ENCODE measurements at places on chromosomes 2 and 18.

DNA sequence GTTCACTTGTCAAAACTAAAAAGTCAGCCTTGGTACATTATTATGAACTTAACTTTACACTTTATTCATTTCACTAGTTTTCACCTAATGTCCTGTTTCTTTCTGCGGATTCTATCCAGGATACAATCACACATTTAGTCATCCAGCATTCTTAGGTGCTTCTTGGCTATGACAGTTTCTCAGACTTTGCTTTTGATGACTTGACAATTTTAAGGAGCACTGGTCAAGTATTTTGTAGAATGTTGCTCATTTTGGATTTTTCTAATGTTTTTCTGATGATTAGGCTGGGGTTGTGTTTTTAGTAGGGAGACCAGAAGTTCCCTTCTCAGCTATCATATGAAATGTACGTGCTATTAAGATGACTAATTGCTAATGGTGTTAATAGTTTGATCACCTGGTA lies 601.2 kb downstream of the LRRTM4 start:
- no peak for DNase-seq

- DNase-seq = no peak
These were observed 284.6 kb downstream of the RNF144A start for GRCh38 chr2:7201851-7202250.

DNA sequence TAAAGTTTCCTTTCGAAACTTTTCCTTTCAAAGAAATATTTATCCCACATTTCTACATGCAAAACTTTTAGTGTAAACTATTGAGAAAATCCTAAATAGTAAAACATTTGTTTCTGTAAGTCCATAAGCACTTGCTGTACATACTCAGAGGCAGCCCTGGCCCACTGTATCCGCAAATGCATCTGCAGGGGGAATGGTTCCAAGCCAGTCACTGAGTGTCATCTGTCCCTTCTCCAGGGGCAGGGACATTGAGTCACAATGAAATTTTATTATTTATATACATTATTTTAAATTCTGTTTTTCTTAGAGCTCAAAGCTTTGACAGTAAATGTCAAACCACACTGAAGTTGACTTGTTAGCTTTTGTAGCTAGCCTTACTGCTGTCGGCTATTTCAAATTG lies 367.2 kb downstream of the MTX2 start:
- DNase-seq = no peak

DNA sequence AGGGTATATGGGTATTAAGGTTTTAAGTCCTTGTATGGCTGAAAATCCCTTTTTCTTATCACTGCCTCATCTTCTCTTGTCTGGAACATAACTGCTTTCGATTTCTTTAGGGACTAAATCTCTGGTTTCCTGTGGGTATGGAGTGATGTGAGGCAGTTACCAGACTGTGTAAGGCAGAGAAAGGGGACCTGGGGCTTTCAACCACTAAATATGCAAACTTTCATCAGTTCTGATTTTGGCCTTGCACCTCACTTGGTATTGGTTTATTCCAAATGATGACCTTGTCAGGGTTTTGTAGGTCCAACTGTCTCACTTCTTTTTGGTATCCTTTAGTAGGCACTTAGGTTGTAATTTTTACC lies 9.3 kb downstream of the MAP4K4 start:
- DNase-seq = no peak

DNA sequence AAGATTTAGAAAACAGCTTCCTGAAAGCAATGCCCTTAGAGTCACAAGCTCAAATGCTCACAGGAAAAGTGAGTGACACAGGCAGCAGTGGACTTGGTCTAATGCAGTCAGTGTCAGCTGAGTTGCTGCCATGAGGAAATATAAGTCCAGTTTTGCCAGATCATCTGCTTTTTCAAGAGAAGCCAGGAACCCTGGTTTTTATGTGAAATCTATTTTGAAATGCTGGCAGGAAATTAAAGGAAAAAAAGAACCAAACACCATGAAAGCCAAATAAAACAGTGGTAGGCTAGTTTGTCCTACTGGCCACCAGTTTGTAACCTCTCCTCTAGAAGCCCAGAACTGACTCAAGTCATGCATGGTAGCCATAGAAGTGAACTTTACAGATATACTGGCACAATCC lies 109.2 kb downstream of the THADA start:
- no peak for DNase-seq

GRCh38 chr2:239455436-239456203 lies 54.8 kb upstream of the HDAC4 start:
- no peak for DNase-seq

DNA sequence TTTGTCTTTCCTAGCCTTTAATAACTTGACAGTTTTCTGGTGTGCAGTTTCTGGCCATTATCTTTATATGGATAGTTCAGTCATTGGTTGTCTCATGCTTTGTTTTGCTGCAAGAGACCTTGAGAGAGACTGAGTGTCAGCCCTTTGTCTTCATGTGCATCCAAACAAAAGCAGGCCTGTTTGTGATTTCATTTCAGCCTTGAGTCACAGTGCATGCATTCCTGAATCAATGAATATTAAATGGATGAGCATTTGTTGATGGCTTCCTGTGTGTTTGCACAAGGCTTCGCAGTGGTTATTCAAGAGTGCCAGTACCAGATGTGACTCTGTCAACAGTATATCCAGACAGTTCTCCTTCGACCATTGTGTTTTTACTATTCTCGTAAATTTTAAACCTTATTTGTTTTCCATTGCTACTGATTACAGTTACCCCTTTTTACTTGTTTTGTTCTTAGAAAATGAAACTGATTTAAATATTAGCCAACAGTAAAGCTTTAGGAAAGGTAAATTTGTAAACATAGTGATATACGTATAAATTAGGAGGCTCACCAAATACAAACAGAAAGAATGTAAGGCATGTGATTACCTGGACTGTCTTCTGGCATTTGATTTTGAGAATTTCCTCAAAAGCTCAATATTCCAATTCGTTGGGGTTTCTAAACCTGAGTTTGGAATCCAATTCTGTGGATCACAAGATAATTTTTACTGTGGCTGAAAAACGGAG lies 319.8 kb downstream of the CTNNA2 start:
- DNase-seq = no peak

DNA sequence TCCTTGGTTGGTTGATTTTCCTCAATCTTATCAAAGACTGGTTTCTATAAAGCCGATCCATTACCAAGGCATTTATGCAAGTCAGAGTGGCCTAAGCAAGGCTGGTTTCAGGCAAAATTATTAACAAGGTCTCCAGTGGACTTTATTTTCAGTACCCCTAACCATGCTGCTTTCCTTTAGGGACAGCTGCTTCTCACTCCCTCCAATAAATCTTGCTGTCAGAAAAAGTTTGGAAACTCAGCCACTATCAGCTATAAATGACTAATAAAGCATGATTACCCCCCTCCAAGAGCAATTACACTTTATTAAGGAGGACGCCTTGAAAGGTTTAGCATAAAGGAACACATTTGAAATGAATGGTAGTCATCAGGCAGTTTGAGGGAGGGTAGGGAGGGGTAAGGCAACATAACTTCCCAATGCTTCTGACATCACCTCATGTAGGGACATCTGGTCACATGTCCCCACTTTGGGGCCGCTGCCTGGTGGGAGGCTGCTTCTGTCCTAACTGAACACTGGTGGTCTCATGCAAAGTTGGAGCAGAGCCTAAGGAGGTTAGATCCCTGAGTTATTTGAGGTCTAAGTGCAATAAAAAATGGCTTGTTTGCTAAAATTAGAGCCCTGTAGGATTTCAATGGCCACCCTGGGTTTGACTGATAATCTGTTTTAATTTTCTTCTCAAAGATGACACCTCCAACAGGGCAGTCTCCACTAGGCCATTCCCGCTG lies 58.0 kb upstream of the TMEM178A start:
- DNase-seq = no peak

DNA sequence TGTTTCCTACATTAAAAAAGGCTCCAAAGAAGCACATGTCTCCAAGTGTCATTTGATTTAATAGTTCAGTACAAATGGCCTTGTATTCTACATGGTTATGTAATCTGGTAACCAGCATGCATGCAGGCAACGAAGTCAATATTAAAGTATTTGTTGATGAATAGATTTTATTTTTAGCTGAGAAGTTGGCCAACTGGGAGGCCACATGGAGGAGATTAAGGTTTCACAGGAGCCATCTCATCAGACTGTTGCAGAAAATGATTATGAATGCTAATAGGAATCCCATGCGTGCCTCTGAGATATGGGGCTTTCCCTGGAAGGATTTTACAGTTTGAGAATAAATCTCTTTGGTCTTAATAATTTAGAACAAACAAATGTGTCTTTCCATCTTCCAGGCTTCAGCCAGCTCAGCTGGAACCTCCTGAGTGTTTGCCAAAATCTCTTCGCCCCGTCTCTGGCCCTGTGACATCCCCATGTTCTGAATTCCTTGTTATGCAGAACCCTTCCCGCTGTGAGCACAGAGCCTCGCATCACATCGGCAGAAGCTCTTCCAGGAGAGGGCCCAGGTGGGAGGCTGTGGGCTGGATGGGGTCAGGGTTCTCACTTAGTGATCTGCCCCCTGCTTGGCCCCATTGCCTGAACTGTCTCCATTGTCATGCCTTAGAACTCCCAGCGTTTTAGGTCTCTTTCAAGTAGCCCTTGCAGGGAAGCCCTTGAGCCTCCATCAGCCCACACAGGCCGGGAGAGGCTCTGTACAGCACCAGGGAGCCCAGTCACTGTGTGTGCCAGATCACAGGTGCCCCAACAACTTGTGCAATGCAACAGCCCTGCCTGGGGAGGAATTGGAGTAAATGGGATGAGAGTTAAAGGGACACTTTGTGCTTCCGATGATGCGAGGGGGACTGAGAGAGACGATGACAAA lies 190.5 kb upstream of the TWIST2 start:
- no peak for DNase-seq

- no peak for DNase-seq
These were observed 463 bp downstream of the SMC6 start for GRCh38 chr2:17752892-17753802.

DNA sequence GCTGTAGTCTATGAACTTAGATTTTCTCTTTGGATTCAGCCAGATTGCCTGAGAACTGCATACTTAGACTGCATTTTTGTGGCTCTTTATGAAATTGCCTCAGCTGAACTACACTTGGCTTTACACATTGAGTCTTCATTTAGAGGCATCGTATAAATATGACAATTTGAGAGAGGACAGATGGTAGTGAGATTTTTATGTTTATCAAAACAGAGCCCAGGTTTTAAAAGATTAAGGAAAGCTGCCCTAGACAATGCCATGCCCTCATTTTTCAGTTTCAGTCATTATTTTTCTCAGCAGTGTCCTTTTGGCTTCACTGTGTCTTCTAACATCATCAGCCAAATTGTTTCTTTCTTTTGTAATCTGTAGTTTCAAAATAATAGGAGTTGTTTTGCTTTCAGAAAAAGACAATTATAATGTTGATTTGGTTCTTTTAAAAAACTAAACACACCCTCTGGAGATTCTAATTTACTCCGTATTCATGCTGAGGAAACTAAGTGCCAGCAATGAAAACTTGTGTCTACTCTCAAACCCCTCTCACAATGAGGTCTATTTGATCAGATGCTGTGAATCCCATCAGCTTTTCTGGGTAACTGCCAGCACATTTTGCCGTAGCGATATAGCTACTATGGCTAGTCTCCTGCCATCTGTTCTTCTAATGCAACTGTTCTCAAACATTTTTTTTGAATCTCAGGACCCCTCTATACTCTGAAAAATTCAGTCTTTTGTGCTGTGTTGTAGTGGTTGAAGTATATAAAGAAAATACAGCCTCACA lies 46.2 kb downstream of the TWSG1 start:
- DNase-seq = no peak

DNA sequence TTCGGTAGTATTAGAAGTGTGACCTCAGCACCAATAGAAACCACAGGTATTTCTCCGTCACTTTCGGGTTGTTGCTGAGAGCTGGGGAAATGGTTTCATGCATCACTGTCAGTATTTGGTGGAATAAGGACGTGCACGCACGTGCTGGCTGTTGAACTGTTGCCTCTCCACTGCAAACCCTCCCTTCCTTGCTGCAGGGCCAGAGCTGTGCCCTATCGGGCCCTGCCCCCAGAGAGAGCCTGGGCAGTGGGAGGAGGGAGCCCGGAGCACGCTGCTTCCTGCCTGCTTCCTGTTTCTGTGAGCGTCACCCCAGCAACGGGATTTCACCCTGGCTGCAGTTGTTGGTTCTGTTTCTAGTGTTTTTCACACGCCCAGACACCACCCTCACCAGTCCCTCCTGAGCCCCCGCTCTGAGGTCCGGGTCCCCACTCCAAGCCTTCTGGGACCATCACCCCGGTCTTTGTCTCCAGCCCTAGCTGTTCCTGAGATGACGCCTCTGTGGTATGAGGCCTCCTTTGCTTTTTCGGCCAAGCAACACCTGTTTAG lies 47.4 kb downstream of the LRRFIP1 start:
- DNase-seq = no peak

GRCh38 chr2:173690349-173690748 lies 274.8 kb downstream of the SP3 start:
- DNase-seq = no peak

DNA sequence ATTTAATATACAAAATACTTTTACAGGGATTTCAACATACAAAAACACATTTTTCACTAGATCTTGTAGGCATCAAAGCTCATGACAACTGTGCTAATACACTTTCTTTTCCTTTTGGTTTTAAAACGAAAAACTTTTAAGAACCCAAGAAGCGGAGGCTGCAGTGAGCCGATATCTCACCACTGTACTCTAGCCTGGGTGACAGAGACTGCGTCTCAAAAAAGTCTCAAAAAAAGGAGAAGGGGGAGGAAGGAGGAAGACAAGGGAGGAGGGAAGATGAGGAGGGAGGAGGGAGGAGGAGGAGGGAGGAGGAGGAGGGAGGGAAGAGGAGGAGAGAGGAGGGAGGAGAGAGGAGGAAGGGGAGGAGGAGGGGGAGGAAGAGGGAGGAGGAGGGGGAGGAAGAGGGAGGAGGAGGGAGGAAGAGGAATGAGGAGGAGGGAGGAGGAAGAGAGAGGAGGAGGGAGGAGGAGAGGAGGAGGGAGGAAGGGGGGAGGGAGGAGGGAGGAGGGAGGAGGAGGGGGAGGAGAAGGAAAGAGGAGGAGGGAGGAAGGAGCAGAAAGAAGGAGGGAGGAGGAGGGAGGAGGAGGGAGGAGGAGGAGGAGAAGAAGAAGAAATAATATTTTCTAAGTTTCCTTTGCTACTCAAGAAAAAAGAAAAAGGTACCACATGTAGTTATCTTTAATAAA lies 13.8 kb downstream of the ROCK2 start:
- no peak for DNase-seq

DNA sequence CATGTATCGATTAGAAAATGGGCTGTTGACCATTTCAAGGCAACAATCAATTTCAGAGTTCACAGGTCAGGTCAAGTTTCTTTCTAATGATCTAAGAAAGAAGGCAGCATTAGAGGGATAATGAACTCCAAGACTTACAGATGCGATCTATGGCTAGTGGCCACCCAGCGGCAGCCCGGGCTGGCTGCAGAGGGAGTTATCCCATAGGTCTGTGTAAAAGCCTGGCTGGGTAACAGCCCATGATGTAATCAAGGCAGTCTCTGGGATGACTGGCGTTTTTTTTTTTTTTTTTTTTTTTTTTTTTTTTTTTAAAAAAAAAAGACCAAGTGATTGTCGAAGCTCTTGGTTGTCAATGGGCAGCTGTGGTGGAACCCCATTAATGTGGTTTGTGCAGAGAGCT lies 171.1 kb upstream of the SKOR2 start:
- DNase-seq = no peak

DNA sequence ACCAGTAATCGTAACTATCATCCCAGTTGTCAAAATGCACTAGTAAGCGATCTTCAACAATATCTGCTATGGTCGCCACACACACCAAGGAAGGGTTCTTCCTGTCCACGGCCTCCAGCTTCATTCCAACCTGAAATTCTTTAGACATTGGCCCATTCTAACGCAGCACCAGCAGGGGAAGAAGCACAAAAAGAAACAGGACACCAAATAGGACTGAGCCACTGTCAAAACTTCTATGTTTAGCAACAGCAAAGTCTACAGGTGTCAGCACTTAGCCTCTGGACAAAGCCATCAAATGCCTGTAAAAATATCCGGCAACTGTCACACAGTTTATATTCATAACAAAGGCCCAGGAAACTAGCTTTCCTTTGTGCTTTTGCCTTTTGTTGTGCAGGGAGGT lies 175.0 kb downstream of the L3MBTL4 start:
- DNase-seq = no peak

Measured in non-pigmented ciliary epithelial cell (primary cell).